ENCODE measurements at places on chromosomes 6 and 20.
A peak's percentile ranks its signal among the peaks of the same experiment; 100 is the strongest.

GRCh38 chr20:39568109-39568508 is 606.0 kb downstream of the DHX35 start:
- no peak for DNase-seq

DNA sequence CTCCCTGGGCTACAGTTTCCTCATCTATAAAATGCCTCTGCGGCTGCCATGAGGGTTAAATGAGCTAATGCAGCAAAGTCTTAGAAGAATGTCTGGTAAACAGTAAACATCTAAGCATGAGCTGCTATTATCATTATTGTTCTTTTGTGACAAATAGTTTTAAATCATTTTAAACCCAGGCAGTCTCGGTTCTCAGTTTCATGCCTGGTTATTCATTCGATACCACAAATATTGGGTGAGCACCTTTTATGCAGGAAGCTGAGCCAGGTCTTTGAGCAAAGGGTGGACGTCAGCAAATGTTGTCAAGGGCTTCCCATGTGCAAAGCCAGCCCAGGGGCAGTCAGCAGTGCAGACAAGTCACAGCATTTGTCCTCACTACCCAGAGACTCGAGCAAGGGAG is 128.7 kb downstream of the NFATC2 start:
- DNase-seq = no peak

DNA sequence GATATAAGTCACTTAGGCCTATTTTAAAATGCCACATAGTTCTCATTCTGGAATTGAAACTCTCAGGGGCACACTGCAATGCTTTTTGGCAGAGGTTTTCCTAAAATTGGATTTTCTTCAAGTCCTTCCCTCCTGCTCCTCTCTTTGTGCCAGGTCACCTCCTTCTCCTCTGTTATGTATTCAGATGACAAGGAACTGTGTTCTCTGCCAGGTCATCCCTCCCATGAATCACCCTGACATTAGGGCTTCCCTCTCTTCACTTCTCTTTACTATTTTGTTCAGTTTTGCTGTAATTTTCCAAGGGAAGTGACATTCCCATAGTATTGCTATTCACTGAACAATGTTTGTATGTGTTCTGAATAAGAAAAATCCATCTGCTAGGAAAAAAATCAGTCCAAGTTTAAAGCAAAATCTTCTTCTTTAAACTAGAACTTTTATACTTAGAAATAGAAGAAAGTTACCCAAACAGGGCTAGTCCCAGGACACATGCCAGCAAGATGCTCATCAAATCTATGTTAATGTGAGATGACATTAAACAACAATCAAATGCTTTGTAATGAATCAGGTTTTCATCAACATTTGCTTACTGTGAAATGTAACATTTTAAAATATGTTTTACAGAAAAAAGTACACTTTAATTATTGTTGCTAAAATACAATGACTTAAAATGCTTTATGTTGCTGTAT is 461.1 kb downstream of the MMUT start:
- DNase-seq = no peak

GRCh38 chr6:35213824-35214756 is at the start of gene SCUBE3:
Gene SCUBE3 (plus strand): TSS chr6:35213956. CDS start chr6:35214419, 463 bp downstream.
- DNase-seq = peak; percentile 35

DNA sequence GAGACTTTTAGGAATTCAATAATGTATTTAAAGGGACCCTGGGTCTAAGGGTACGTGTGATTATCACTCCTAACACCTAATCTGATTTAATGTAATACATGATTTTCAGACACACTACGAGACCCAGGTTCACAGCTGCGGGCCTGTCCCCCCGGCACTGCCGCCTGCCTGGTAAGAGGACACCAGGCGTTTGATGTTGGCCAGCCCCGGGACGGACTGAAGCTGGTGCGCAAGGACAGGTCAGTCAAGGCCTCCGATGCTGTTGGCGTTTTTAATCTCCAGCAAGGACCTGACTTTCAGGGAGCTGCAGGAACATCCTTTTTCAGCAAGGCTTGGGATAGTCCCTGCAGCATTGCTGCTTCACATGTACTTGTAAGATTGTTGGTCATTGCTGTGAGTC is 58.2 kb downstream of the IGF2R start:
- DNase-seq = no peak

GRCh38 chr6:10221178-10221577 is 193.7 kb downstream of the TFAP2A start:
- DNase-seq = no peak

- no peak for DNase-seq
Measured at GRCh38 chr6:19705606-19706005, 131.6 kb upstream of the ID4 start.

GRCh38 chr6:45502456-45502855 is 124.7 kb upstream of the SUPT3H start:
- no peak for DNase-seq

All from iPS DF 6.9 (cell line).